Endothelial cell of umbilical vein (primary cell): ENCODE measurements at places on chromosomes 13 and 19. TPM values are rescaled to one million over a fixed set of nuclear protein-coding genes. Genes with fewer than 3 reads are reported as not detected.

The CEBPA gene
- total RNA-seq: not detected in 2 replicates

- DNase-seq: no peak
Observed at GRCh38 chr13:112732679-112733078, 42.8 kb downstream of the ATP11A start.

The PSG11 gene
- total RNA-seq: not detected in 2 replicates

- peak; percentile 9 for DNase-seq
Observed at GRCh38 chr13:60226507-60226906, 62.8 kb upstream of the DIAPH3 start.

DNA sequence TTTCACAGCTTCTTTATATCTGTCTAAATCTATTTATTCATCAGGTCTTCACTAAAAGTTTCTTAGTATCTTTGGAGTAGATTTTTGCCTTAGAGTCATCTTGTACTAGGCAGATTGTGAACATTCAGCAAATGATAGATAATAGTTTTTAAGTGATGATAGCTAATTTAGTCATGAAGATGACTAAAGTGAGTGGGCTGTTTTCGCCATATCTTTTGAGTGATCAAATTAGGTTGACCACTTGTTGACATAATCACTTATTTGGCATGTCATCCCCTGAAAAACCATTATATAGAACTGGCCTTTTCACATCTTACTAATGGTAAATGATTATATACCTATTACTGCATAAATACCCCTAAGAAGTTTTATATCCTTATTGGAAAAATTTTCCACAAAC lies 999.2 kb downstream of the PCDH17 start:
- no peak for DNase-seq
